ENCODE measurements at places on chromosomes 12 and 14.

GRCh38 chr12:64688715-64689114 lies 70.5 kb downstream of the GNS start:
- no peak for DNase-seq

GRCh38 chr12:46049665-46050064 lies 59.3 kb upstream of the SCAF11 start:
- no peak for DNase-seq

- DNase-seq = no peak
Measured at GRCh38 chr14:61380984-61381383, 59.6 kb downstream of the PRKCH start.

DNA sequence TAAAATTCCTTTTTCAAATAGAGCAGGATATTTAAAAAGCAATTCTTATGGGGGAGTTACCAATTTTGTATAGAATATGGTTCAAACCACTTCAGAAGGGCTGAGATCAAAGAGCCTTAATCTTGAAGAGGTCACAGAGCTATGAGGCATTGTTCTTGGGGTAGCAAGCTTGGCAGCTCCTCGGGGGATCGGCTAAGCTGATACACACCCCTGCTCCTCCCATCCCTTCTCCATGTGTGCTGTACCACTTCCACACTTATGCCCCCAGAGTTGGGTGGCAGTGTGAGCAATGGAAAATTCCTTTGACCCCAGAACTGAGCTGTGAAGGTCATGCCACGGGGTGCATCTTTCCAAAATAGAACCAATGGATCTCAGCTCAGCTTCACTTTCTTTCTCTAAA lies 15.0 kb upstream of the TMEM30B start:
- no peak for DNase-seq

- no peak for DNase-seq
Measured at GRCh38 chr14:21017528-21018245, 7.2 kb downstream of the NDRG2 start.

GRCh38 chr12:131782061-131782460 lies 46.1 kb upstream of the MMP17 start:
- no peak for DNase-seq

DNA sequence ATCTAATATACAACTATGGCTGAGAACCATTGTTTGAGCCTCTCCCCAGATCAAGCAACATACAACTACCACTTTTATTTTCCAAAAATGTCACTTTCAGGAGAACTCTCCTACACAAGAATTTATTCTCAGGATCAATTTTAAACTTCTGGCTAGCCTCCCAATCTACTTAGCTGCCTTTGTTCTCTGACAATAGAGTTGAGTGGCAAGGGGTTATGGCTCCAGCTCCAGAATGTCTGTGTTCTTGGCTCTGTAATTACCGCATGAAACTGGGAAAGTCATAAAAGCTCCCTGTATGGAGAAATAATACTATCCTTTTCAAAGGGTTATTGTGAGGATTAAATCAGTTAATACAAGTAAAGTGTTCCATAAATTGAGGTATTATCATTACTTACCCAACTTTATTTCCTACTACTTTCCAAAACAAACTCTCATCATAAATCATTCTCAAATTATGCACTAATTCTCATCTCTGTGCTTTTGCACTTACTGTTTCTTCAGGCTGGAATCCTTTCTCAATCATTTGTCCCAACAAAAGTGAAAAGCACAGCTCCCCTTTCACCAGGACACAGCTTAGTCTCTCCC lies 121.9 kb downstream of the GARIN6 start:
- DNase-seq = no peak

- no peak for DNase-seq
Measured at GRCh38 chr12:116465407-116465806, 93.8 kb upstream of the MAP1LC3B2 start.

- DNase-seq = no peak
Measured at GRCh38 chr14:45028107-45028626, 55.7 kb upstream of the PRPF39 start.

GRCh38 chr14:96754162-96754844 lies 42.9 kb upstream of the VRK1 start:
- DNase-seq = no peak
